CD4-positive, alpha-beta T cell treated with Interleukin-6 at 100 ng/mL for 8 hours (primary cell): ENCODE measurements at places on chromosomes 7 and 10.

GRCh38 chr10:71082960-71083715, 129.2 kb upstream of the UNC5B start:
- DNase-seq, result no peak

DNA sequence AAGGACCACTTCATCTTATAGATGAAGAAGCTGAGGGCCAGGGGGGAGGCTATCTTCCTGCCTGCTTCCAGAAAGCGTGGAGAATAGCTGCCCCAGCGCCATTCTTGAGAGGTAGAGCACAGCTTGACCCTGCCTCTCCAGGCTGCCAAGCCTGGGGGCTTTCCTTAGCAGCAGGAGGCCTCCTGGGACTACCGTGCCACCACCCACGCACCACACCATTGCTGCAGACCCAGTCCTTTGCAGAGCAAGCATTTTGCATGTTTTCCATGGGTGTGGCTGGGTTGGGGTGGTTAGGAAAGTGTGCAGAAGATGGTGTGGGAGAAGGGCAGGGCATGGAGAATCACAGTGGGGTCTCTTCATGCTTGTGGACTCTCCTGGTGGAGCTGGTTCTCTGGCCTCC, 64.9 kb downstream of the TBXAS1 start:
- no peak for DNase-seq

- no peak for DNase-seq
Measured at GRCh38 chr10:75226656-75227055, 9.1 kb downstream of the COMTD1 start.

- no peak for DNase-seq
Measured at GRCh38 chr10:27745732-27746396, at the start of gene MKX. Gene MKX (minus strand): TSS chr10:27745819. CDS start chr10:27743415, 2,404 bp downstream.

- DNase-seq, result no peak
Measured at GRCh38 chr7:132486274-132486610, 90.0 kb downstream of the PLXNA4 start.

GRCh38 chr10:49080071-49080470, 35.3 kb downstream of the VSTM4 start:
- DNase-seq, result no peak

- DNase-seq, result no peak
Measured at GRCh38 chr10:110775406-110775805, 96.3 kb upstream of the PDCD4 start.

- DNase-seq, result no peak
Measured at GRCh38 chr7:29254591-29254990, 60.0 kb downstream of the CHN2 start.

DNA sequence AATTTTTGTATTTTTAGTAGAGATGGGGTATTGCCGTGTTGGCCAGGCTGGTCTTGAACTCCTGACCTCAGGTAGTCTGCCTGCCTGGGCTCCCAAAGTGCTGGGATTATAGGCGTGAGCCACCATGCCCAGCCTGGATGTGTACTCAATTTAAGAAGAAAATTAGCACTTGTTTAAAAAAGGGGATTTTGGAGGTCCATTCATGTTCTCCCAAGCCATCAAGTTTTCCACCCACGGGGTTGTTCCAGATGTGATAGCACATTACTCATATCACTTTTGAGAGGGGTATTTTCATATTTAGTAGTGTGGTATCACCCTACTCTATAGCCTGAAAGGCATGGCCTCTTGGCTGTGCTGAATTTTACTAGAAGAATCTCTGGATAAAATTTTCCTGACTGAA, 10.5 kb upstream of the SLC26A3 start:
- DNase-seq, result no peak

DNA sequence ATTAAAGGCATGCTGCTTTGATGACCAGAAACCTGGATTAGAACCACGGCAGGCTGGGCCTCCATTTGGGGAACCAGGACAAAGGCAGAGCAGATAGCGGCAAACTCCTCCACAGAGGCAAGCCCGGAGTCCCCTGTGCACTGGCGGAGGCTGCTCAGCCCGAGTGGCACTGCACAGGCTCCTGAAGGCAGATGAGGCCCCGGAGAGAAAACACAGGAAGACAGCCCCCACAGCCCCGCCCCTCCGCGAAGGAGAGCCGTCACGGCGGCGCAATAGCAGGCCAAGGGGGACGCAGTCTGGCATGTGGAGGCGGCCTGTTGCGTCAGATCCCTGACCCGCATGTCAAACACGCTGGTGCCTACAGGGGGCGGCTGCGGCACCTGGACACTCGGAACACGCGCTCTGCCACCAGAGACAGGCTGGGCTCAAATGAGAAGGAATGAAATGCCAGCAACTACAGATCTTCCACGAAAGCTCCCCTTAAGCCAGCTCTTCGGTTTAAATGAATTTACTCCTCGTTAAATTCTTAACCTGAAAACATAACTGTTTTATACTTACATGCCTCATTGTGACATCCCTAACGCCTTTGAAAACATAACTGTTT, 128.5 kb downstream of the MAD1L1 start:
- DNase-seq, result peak; percentile 65

- peak; percentile 9 for DNase-seq
Measured at GRCh38 chr10:104925232-104925851, 284.3 kb downstream of the SORCS3 start.

DNA sequence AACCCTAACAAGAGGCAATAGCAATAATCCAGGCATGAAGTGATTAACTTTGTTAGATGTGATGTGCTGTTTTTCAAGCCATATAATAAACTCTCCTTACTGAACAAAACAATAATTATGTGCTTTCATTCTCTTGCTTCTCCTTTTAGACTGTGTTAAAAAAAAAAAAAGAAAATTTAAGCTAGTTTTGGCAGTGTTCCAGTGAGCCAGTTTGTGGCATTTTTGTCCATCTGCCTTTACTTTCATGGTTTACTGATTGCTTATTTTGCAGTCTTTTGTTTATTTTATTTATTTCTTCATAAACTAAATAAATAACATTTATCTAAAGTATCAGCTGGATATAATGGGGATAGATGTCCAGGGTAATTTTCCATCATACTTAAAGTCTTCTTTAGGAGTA, 625.3 kb downstream of the CNTNAP2 start:
- DNase-seq, result no peak

DNA sequence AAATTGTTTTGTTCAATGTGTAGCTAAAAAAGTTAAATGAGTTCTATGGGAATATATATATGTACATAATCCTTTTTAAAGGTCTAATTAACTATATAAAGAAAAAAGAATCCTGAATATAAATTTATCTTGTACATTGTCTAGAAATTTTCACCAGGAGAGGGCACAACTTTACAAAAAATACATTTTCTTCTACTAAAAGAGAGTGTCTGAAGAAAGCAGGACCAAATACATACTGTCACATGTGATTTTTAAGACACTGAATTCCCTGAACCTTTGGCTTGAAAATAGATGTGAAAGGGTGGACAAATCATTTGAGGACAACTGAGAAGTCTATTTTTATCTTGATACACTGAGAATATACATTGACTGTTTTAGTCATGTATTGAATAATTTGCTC, 204.3 kb downstream of the DGKB start:
- no peak for DNase-seq

DNA sequence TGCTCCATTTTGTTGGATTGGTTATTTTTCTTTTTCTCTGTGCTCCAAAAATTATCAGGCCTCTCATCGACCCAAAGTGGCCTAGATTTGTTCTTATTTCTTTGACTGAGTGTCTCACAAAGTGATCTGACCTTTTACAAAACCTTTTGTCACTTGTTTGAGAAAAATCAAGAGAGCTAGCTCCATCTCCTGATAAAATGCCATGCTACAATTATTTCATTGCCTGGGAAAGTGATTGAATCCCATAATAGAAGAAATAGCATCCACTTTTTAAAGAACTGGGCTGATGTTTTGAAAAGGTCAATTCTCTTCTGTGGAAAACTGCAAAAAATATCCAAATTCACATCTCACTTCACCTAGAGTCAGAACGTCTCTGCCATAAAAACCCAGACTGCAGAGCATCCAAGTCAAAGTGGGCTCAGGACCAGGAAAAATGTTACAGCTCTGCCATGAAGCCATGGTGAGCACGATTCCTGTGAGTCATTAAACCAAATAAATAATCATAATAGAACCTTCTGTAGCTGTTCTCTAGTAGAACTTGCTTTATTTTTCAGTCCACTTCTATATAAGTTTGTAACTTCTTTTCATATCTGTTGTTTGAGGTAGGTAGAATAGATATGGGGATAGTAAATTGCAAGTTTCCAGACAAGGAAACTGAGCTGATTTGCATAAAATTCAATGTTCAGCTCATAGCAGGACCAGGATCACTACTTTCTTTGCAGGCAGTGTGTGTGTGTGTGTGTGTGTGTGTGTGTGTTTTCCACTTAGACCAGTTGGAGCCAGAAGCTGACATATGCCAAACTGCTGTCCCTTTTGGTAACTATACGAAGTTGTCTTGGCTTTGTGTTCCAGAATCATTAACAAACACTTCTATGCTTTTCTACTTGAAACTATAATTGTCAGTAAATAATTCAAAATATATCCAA, 632.5 kb upstream of the ANKRD30A start:
- DNase-seq, result no peak

GRCh38 chr7:156491435-156491834, 149.1 kb upstream of the RNF32 start:
- DNase-seq, result no peak

DNA sequence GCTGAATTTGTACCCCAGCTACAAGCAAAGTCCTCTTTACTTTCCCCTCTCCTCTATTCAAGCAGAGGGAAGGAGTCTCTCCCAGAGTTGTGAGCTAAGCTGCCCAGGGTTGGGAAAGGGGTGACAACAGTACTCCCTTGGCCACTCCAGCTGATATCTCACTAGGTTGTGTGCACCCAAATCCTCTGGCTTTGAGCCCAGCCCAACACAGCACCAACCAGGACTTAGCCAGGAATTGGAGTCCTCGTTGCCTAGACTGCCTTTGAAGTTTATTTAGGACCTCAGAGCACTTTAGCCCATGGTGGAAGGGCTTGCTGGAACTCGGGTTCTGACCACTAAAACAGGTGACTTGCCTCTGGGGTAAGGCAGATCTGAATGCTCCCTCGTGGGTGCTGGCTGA, 35.7 kb upstream of the DYNC1I1 start:
- DNase-seq, result no peak

DNA sequence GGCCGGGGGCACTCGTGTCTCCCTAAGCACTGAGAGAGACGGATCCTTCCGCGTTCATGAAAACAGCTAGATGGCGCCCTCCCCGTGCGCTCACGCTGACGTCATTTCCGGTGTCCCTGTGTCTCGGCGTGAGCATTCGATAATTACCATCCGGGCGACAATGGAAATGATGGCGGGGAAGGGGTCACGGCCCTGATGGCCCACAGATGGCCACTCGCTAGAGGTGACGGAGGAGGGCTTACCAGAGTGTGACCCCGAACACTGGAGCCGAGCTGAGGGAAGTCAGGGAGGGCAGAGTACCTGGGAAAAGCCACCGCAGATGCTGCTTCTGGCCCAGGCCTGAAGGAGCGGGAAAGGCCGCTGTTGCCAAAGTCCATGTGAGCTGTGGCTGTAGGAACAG, 222.9 kb downstream of the TCERG1L start:
- DNase-seq, result no peak

GRCh38 chr10:4312051-4312835, 513.8 kb upstream of the AKR1E2 start:
- no peak for DNase-seq

DNA sequence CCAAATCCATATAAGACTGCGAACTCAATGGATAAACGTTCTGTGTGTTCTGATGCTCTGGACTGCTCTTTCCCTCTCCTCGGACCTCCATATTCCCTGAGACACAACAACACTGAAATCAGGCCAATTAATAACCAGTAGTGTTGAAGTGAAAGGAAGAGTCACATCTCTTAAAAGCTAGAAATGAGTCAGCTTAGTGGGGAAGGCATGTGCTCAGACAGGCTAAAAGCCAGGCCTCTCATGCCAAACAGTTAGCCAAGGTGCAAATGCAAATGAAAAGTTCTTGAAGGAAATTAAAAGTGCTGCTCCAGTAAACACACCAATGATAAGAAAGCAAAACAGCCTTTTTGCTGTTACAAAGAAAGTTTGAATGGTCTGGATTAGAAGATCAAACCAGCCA, 29.3 kb downstream of the TNS3 start:
- DNase-seq, result no peak

- no peak for DNase-seq
Measured at GRCh38 chr7:71237945-71238344, 106.0 kb downstream of the GALNT17 start.

DNA sequence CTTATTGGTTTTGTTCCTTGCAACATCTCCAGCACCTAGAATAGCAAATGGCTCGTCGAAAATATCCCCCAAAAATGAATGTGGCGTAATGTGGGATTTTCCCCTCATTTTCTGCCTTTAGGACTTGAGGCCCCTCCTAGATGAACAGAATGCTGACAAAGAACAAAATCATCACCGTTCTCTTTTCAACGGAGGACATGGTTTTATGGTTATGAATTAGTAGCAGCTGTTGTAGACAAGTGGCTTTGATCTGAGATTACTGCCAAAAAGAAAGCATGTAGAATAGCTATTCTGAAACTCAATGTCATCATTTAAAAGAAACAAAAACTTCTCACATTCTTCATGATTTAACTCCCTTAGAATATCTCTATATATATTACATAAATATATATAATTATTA, 17.2 kb upstream of the CALN1 start:
- DNase-seq, result no peak

DNA sequence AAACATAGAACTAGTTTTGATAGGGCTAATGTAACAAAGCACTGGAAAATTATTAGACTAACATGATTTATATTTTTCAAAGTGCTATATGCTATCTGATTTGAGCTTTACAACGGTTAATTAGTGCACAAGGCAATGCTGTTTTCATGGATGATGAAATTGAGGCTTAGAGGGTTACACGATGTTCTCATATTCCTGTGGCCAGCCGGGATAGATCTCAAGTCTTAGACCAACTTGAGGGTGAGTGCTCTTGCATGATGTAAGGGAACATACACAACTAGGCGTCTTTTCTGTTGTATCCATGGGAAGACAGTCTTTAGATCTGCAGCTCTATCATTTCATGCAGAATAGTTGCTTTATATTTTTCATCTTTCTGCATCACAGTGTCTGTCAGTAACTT, 4.1 kb downstream of the PRPF18 start:
- no peak for DNase-seq

DNA sequence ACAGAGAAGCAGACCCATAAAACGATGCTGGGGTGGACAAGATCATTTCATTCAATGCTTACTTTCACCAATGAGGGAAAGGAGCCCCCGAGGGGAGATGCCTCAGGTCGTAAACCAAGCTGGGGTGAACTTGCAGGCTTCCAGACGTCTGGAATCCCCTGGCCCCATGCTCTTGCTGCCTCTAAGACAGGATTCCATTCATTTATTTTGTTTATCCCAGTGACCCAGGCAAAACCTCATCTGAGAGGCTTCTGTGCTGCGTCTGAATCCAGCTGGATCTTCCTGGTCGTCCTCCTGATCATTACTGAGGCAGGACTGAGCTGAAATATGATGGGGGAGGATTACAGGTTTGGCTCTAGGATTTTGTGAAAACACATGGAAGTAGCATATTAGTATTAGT, 182.9 kb downstream of the MYOF start:
- DNase-seq, result no peak

- DNase-seq, result no peak
Measured at GRCh38 chr7:101563943-101564777, 64.9 kb downstream of the MYL10 start.

- no peak for DNase-seq
Measured at GRCh38 chr10:4685491-4685890, 140.5 kb upstream of the AKR1E2 start.

- no peak for DNase-seq
Measured at GRCh38 chr10:49207936-49208487, 19.8 kb upstream of the TMEM273 start.

- DNase-seq, result no peak
Measured at GRCh38 chr10:69769395-69769992, 32.2 kb upstream of the COL13A1 start.

GRCh38 chr10:122236690-122237306, 34.3 kb upstream of the BTBD16 start:
- no peak for DNase-seq
